ENCODE measurements at places on chromosomes 2 and 18.

DNA sequence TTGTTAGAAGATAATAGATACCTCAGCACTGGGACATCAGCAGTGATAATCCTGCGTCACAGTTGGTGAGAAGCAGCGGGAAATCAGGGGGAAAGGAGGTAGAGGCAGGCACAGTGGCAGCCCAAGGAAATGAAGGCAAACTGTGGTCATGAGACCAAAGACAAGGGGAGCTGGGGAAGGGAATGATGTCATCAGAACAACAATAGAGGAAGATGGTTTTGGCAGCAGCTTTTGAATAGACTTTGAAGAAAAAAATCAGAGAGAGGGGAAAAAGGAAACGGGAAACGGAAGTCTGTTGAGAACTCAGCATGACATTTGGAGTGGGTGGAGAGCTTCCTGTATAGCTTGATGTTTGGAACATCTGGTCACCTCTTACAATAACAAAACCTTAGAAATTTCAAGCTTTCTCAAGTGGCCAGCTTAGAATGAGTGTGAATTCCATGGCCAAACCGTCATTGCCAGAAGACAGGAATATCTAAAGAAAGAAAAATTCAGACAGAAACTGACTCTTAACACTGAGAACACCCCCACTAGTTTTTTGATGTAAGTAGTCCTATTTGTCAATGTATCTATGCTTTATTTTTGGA lies 18.4 kb upstream of the YES1 start:
- DNase-seq, result no peak

GRCh38 chr2:22355816-22356433 lies 1029.1 kb upstream of the KLHL29 start:
- no peak for DNase-seq

DNA sequence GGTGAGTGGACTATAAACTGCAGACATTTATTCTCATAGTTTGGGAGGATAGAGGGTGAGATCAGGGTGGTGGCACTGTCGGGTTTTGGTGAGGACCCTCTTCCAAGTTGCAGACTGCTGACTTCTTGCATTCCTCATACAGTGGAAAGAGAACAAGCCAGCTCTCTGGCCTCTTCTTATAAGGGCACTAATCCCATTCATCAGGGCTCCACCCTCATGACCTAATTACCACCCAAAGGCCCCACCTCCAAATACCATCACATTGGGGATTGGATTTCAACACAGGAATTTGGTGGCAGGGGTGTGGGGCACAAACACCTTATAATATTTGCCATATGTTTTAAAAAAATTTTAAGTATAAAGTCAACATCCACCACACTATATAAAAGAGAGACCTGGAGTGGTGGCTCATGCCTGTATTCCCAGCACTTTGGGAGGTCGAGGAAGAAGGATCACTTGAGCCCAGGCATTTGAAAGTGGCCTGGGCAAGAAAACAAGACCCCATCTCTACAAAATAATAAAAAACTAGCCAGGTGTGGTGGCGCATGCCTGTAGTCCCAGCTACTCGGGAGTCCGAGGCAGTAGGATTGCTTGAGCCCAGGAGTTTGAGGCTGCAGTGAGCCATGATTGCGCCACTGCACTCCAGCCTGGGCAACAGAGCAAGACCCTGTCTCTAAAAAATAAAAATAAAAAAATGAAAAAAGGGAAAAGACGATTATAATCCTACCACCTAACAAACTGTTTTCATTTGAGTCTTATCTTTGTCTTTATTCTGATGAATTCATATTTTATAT lies 44.0 kb downstream of the TCF7L1 start:
- no peak for DNase-seq

DNA sequence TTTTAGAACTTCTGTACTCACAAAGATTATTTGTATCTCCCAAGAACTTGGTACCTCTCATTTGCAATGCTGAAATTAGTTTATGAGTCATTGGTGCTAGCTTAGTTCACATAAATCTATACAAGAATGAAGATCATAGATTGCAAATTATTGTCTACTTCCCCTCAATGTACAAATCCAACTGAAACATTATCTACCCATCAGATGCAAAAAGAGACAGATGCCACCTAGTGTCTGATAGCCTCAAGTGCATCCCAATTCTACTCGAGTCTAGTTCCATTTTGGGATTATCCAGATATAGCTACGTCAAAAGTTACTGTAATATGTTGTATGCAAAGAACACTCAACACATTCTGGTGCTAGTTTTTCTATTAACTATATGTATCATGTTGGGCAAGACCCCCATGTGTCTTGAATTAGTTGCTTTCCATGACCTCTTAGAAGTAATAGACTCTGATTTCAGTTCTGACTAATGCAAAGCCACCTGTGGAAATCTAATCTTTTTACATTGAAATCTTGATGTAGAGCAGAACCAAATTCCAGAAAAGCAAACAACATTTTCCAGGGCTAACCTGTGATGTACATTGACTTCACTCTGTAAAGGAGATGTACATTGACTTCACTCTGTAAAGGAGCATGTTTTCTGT lies 210.0 kb downstream of the RBM43 start:
- peak; percentile 55 for DNase-seq

GRCh38 chr18:56747857-56748256 lies 96.7 kb downstream of the WDR7 start:
- DNase-seq, result no peak

DNA sequence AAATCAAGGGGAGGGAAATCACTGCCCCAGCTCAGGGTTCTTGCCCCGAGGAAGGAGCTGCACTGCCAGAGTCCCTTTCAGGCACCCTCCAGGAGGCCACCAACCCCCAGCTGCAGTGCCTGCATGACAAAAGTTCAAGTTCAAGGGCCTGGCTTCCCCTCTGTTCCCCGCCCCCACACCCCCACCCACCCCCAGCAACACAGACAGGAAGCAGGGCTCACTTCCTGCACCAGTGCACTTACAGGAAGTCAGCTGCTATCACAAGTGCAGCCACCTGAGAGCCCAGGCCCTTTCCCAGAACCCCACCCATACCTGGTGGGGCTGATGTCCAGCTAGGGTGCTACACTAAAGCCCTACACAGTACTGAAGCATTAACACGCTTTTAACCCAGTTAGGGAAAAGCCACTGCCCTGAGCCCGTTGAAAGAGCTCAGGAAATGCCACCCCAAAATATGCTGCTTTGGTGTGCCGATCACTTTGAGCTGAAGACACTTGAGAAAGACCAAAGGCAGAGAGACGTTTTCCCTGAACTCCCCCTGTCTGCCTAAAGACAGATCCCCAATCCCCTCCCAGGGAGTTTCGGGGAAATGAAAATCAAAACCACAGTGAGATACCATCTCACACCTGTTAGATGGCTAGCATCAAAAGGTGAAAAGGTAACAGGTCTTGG lies 109.9 kb upstream of the CAB39 start:
- no peak for DNase-seq

GRCh38 chr2:24276349-24276899 lies 83.9 kb downstream of the ITSN2 start:
- no peak for DNase-seq

DNA sequence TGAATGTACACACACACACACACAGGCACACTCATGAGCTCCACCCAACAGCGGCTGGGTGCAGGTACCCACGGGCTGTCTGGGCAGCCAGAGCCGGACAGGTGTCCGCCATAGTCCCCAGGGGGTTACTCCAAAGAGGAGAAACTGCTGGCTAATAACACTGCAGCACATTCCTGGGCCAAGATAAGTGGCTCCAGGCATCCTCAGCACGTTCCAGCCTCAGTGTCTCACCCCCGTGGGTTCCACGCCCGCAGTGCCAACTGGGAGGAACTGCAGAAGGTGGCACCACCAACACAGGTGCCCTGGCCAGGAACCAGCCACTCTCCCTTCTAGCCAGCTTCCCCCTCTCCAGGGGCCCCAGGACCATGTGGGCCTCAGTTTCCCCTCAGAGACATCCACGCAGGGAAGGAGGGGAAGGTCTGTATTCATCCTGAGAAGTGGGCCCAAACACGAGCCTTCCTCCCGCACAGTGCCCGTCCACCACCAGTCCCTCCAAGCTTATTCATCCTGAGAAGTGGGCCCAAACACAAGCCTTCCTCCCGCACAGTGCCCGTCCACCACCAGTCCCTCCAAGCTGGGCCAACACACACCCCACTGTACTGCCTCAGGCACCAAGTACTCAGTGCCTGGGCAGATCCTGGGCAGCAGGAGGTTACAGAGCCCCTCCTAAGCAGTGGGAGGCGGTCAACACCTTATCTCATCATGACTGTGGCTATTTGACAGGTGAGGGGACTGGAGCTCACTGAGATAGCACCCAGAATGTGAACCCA lies 47.6 kb downstream of the TNS1 start:
- no peak for DNase-seq

- no peak for DNase-seq
These were observed 244.7 kb downstream of the EIPR1 start for GRCh38 chr2:3132966-3133365.

DNA sequence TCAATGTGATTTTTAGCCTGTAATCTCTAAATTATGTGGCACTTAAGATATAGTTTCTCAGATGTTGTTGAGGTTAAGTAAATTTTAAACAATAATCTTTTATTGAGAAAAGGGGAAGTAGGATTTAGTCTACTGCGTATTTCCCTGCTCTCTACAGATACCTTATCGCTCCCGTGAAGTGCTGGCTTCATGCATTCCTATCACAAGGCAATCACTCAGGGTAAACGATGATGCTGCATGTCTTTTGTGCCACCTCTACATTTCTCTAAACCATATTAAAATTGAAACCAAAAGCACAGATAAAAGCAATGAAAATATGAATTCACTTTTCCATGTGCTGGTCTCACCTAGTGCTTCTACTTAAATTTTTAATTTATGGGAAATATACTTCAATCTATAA lies 14.4 kb upstream of the RPE start:
- DNase-seq, result no peak

DNA sequence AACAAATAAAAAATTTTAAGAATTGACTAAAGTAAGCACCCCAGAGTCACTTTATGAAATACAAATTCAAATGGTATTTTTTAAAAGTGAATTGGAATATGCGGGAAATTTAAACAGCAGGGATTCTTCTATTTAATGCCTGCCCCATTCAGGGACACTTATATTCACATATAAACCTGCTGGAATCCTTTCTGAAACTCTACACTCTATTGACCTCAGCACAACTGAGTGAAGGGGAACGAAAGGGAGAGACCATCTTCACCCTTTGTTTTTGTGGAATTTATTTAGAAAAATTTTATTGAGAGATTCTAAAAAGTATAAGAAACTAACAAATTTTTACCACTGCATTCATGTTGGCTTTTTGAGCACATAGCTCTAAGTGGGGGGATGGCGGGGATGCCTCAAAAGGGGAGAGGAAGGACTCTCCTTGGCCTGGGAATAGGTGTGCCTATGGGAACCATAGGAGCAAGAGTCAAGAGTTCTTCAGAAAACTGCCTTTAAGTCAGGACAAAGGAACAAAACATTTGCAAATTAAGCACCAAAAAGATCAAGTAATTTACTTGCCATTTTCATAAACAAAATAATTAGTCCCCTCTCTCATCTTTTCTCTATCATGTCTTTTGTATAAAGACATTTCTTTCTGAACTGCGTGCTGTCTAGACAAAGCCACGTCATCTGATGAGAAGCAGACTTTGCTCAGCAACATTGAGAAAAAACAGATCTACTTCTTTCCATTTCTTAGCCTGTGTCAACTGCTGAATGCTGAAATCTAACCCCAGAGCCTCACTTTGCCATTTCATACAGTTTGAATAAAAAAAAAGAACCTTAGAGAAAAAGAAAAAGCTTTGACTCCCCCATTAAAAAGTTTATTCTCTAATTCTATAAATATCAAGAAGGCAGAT lies 21.6 kb upstream of the FLACC1 start:
- no peak for DNase-seq

DNA sequence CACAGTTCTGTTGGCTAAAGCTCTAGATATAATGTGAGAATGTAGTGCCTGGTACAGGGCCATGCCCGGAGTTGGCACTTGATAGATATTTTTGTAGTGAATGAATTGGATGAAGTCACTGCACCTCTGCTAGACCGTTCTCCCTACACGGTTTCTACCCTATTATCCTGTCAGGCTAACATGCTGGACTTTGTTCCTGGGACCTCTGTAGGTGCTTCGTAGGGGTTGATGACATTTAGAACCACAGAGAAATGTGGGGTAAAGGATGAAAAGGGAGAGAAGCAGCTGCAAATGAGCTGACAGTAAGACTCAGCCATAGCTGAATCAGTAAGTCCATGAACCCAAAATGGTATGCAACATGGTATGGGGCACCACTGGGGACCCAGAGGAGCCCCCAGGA lies 4.1 kb upstream of the FBLN7 start:
- no peak for DNase-seq

- DNase-seq, result peak; percentile 48
These were observed 2.4 kb upstream of the MALT1 start for GRCh38 chr18:58668897-58669296.

GRCh38 chr2:231928901-231929725 lies 2.9 kb upstream of the NPPC start:
- DNase-seq, result no peak

DNA sequence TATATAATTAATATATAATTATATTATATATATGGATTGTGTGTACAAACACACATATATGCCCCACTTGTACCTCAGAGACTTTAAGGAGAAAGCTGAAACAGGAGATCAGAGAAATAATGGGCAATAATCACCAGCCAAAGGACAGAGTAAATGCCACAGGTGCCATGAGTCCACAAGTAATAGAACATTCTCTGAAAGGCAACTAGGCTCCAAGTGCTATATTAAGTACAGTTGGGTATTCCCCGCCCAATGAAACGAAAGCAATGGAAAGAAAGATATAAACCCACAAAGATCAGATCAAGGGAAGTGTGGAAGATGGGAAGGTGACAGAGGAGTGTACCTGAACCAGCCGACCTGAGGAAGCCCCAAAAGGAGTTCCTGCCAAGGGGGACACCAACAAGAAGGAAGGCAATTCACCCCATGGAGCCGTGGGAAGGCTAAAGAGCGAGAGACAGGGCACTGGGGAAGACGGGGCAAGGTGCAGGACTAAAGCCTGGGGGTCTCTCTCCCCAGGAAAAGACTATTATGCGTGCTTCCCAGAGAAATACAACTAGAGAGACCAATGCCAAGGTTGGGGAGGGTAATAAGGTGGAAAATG lies 19.0 kb downstream of the DYM start:
- DNase-seq, result no peak

DNA sequence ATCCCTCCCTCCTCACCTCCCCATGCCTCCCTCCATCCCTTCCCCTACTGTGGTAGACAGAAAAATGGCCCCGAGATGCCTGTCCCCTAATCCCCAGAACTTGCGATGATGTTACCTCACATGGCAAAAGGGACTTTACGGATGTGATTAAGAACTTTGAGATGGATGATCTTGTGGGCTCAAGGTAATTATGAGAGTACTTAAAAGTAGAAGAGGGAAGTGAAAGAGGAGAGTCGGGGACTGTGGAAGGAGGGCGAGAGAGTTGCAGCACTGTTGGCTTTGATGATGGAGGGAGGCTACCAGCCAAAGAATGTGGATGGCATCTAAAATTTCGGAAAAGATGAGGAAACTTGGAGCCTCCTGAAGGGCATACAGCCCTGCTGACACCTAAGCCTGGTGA lies 66.5 kb downstream of the AGAP1 start:
- no peak for DNase-seq

DNA sequence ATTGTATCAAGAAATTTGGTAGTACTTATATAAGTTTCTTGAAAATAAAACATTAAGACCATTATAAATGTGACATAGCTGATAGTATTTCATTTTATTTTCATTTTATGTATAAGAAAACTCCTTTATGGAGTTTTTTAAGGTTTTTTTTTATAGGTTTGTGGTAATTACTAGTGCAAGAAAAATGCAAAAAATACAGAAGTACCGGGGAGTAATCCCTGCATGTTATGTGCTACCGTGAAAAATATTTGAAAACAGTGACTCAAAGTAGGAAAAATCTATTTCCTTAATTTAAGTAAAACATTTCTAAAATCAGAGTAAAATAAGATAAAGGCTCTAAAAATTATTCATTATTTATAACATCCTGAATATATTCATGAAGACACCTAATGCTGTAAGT lies 21.6 kb downstream of the ZSWIM2 start:
- DNase-seq, result peak; percentile 68

Measured in HFFc6 (cell line).